ENCODE measurements at places on chromosomes 11 and 22.

DNA sequence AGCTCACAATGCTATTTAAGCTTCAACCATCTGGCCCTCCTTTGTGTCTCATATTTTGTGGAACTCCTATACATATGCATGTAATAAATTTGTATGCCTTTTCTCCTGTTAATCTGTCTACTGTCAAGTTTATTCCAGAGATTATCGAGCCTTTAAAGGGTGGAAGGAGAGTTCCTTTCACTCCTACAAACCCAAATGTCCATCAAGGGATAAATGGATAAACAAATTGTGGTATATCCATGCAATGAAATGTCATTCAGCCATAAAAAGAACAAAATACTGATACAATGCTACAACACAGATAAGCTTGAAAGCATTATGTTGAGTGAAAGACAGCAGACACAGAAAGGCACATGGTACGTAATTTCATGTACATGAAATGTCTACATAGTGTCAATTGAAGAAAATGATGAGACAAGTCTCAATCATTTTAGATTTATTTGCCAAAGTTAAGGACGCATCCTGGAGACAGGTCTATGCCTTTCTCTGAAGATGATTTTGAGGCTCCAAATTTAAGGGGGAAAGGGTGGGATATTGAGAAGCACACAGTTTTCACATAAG lies 17.7 kb upstream of the FEZ1 start:
- no peak for DNase-seq

DNA sequence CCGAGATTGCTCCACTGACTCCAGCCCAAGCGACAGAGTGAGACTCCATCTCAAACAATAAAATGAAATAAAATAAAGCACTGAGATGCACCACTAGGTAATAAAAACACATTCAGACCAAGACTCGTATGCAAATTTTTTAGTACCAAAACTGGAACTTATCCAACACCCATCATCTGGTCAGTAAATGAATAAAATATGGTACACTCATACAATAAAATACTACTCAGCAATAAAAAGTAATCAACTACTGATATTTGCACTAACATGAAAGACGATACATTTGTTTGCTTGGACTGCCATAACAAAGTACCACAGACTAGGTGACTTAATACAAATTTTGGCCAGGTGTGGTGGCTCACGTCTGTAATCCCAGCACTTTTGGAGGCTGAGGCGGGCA lies 17.8 kb upstream of the POLD3 start:
- DNase-seq, result no peak

GRCh38 chr11:93028960-93029522 lies 59.6 kb downstream of the MTNR1B start:
- no peak for DNase-seq

GRCh38 chr11:1927026-1927847 lies 7.7 kb downstream of the TNNT3 start:
- DNase-seq, result no peak

DNA sequence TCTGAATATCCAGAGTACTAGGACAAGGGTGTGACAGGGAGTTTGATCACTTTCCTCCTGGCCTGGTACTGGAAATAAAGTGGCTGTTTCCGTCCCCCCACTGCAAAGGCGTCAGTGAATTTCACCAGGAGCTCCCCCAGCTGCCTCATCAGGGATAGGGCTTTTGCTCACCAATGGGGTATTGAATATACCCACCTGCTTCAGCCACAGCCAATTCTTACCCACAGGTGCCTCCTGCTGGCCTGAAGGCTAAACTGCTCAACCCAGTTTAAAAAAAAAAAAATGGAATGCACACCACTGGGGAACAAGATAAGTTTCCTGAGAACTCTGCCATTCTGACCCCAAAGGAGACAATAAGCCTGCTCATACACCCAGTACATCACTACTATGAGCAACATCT lies 65.3 kb upstream of the MS4A8 start:
- DNase-seq, result no peak

DNA sequence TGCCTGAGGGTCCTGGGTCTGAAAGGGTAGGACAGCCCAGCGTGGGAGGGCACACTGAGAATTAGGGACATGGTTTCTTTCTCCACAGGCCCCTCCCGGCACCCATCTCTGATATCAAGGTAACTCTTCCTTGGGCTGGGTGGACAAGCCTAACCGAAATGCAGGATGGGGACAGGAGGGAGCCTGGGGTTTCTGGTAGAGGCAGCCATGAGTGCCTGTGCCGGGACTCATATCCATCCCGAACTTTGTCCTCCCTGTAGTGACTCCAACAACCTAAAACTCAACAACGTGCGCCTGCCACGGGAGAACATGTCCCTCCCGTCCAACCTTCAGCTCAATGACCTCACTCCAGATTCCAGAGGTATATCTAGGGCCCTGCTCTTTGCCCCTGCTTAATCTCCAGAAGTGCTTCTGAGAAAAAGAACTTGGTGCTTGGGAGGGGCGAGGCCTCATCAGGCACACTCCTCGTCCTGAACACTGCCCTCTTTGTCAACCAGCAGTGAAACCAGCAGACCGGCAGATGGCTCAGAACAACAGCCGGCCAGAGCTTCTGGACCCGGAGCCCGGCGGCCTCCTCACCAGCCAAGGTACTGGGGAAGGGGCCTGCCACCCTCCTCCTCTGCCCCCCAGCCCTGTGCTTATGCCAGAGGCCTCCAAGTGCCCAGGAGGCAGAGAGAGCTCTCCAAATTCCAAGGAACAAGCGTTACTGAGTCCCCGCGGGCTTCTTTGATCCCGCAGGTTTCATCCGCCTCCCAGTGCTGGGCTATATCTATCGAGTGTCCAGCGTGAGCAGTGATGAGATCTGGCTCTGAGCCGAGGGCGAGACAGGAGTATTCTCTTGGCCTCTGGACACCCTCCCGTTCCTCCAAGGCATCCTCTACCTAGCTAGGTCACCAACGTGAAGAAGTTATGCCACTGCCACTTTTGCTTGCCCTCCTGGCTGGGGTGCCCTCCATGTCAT lies 3.1 kb downstream of the TMEM25 start:
- no peak for DNase-seq

DNA sequence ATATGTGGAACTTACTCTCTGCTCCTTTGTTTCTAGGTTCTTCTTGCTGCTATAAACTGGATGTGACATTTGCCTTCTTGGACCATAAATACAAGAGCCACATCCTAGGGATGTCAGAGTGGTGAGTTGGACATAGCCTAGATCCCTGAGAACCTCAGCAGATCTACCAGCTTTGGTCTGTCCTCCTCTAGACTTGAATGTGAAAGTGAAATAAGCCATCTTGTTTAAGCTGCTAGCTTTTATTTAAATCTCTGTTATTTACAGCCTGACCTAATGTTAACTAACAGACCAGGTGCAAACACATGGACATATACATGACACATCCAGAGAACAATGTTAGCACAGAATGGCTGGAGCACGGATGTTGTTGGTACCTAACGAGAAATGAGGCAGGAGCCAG lies 36.0 kb downstream of the SLN start:
- DNase-seq, result no peak

GRCh38 chr11:118341261-118341660 lies 1.2 kb downstream of the CD3D start:
- no peak for DNase-seq

DNA sequence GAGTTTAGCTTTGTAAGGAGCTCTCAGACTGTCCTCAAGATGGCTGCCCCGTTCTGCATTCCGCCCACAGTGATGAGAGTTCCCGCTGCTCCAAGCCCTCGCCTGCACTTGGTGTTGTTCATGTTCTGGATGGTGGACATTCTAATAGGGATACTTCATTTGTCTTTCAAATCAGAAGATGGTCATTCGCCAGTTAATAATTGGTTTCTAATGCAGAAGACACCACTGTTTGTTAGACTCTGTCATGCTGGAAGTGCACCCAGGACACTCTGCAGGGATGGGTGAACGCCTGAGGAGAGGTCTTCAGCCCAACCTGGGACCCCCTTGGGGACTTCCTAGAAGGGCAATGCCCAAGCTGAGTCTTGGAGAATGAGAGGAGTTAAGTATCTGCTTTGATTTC lies 836.4 kb downstream of the TBC1D22A start:
- DNase-seq, result no peak

GRCh38 chr22:44401783-44402110 lies 89.0 kb upstream of the SHISAL1 start:
- no peak for DNase-seq

- DNase-seq, result peak; percentile 58
Observed at GRCh38 chr22:39943337-39943736, 16.9 kb upstream of the TMA7B start.

GRCh38 chr11:130042093-130042591 lies 27.6 kb upstream of the APLP2 start:
- no peak for DNase-seq

GRCh38 chr11:128045094-128045725 lies 542.1 kb downstream of the ETS1 start:
- DNase-seq, result no peak

- DNase-seq, result no peak
Observed at GRCh38 chr11:32341620-32342613, 93.4 kb downstream of the WT1 start.

DNA sequence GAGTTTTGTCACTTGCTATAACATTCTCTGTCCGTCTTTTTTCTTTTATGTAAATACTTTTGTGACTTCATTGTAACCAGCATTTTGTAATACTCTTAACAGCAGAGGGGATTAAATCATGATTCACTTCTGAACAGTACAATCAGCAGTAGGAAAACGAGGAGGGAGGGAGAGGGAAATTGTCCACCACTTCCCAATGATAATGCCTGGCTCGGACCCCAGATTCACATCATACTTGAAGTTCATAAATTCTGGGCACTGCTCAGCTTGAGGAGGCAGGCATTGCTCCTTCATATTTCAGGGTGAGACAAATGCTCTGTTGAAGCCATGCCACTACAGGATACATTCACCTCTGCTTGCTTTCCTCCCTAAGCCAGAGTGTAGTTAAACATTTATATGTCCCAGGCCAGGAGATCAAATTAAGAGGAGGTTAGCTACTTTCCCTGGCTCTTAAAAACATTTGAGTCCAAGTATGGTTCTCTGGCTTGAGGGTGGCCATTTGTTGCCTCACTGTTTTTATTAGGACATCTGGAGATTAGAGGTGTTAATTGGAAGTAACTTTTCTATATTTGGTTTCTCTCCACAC lies 129.0 kb upstream of the LDLRAD3 start:
- no peak for DNase-seq

DNA sequence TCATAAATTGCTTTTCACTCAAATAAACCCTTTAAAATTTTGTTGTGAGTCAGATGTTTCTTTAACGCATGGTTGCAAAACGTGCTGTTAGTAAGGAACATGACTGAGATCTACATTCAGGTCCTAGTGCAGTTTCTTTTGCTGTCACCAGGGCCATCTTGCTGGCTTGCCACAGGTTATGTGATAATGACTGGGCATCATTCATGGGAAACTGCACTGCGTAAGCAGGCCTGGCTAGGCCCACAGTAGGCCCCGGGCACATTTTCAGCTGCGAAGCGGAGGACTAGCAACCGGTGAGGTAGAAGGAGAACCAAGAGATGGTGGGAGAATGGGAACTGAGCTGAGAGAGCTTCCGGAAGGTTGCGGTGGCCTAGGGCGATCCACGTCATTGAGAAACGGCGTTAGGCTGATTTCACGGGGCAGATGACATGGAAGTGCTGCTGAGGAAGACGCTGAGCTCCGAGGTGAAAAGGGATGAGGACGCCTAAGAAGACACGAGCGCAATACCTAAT lies 3.2 kb upstream of the KLHDC7B start:
- DNase-seq, result no peak

DNA sequence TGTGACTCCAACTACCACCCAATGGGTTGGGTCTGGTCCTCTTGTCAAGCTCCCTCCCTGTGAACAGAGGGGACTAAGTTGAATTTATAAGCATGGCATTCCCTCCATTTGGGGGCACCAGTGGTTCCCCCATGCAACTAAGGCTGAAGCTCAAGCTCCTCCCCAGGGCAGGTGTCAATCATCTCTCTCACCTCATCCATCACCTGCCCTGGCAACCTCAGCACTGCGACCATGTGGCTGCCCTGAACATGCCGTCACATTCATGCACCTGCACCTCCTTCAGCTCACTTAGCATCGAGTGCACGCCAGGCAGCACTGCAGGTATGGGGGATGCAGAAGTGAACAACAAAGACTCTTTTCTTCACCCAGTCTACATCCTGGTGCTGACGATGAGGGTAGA lies 799.3 kb downstream of the TBC1D22A start:
- no peak for DNase-seq

DNA sequence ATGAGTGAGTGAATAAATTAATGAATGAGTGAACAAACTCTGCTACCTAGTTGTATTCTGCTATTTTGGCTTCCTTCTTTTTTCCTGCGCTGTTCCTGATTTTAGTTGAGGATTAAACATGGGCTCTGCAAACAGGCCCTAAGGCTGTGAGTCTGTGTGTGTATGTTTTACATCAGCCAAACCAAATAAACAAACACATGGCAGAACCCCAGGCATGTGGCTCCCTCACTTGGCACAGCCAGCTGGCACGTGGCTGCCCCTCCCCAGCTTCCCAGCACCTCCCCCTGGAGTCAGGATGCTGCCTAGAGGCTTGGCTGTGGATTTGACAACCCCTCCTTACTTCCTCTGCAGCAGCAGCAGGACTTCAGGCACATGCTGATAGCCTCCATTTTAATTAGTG lies 593.2 kb downstream of the INSC start:
- no peak for DNase-seq

DNA sequence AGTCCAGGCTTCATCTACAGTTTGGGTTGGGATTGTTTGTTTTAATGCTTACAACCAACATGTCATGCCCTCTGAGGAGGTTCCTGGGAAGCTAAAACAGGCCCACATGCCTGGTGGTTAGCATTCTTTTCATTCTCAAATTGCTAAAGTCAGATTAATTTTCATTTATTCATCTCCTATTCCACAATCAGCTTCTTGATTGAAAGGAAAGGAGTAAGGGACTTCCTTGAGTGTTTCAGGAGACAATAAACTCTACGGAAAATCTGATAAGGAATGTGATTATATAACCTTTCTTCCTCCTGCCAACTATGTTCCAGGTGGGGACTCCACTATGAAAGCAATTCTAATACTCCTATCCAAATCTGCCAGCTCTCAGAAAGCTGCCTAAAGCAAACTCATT lies 30.8 kb downstream of the MRTFA start:
- no peak for DNase-seq

DNA sequence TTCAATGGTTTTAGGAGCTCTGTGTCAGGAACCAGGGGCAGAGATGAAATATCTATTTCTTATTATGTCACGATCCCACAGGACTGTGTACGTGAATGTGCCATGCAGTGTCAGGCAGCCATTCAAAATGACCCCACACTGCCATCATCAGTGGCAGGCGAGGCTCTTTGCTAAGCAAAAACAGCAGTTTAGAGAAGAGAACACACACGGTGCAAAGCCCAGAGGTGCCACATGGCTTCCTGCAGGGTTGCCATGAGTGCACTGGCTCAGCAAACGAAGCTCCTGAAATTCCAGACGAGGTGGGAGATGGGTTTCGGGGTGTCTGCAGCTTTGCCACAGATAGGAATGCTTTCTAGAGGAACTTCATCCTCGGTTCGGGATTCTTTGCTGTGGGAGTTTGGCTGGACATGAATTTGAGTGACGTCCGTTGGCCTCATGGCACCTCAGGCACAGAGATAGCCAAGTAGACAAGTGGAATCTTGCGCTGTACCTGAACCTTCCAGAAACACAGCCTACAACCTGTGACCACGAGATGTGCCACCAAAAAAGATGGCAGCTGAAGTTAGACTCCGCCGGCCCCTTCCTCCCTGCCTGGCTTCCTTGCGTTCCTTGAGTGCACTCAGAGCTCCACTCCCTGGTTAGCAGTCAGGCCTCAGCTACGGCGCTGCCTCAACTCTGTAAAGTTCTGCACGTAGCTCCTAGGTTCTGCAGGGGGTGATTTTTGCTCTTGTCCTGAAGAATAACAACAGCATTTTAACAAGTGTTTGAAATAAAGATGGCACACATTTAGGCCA lies 7.8 kb upstream of the ZBED4 start:
- no peak for DNase-seq

GRCh38 chr11:57377107-57377506 lies 3.8 kb downstream of the PRG3 start:
- DNase-seq, result no peak

All from stimulated activated CD4-positive, alpha-beta T cell treated with anti-CD3 and anti-CD28 coated beads, Interleukin-2, amount 100 ng/mL, for 24 hours (primary cell).